ENCODE measurements at places on chromosomes 4 and X.

DNA sequence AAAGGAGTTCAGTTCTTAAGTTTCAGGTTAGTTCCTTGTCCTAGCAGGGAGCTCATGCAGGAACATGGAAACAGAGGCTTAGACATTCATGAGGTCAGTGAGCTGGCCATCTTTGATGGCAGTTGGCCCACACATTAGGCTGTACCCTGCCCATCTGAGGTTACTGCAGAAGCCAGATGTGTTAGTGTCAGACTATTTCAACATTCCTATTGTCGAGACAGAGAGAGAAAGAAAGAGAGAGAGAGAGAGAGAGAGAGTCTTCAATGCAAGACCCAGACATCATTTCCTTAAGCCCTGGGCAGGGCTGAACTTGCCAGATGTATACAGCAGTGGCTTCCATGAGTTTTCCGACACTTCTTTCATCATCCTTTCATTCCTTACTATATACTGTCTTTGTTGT is 91.3 kb downstream of the PPP1R2C start:
- no peak for DNase-seq

DNA sequence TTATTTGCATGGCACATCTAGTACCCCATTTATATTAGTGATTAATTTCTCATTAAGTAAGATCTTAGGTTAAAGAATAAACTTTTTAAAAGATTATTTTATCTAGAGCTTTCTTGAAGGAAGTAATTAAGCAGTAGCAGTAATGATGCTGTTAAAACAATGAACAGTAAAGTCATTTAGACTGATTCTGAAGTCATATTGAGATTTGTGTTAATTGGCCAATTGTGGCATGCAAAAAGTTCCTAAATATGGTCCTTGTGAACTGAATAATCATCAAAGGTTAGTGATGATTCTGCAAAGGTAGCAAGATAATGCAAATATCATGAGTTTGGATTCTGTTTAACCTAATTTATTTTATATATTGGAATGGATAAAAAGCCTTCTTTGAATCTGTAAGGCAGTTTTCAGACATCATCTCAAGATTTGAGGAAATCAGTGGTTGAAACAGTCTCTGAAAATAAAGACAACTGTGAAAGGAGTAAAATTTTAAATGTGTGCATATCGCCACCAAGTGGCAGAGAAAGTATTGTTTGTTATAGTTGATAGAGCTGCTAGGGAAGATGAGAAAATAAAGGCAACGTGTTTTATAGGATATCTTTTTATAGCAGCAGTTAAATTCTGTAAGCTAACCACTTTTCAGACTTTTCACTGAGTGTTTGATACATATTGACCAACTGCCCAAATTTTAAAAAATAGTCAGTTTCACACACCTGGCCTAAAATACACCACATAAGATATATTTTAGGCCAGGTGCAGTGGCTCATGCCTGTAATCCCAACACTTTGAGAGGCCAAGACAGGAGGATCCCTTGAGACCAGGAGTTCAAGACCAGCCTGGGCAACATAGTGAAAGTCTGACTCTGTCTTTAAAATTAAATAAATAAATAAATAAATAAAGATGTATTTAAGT is 79.6 kb downstream of the CCKAR start:
- DNase-seq: no peak

GRCh38 chr4:76718831-76719230 is 179.1 kb downstream of the SOWAHB start:
- DNase-seq: no peak

GRCh38 chr4:37805091-37805490 is 21.4 kb upstream of the PGM2 start:
- no peak for DNase-seq

All from omental fat pad (tissue), 4 donors.